Bronchial smooth muscle cell (primary cell): ENCODE measurements at places on chromosomes 12 and 14. TPM values are rescaled to one million over a fixed set of nuclear protein-coding genes. Genes with fewer than 3 reads are reported as not detected.

Gene CISTR
- not detected in 2 replicates for total RNA-seq

Gene MNAT1
- total RNA-seq, result 26.3 and 49.5 TPM in 2 replicates

Gene SERPINA12
- not detected in 2 replicates for total RNA-seq

Gene COX8C
- not detected in 2 replicates for total RNA-seq
